ENCODE measurements at places on chromosomes 4 and X.

DNA sequence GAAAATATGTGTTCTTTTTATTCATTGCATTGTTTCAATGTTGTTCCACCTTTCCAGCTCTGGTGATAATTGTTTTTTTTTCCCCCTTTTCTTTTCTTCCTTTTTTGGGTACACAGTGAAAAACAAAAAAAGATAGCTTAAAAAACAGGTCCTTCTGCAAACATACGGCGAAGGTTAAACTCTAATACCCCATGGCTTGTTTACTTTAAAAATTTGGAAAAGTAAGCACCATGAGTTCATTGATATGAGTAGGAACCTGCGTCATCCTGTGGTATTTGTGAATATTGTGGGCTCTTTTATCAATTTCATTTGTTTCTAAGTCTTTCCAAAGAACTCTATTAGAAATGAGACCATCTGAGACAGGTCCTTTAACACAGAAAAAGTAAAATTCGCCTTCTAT lies 123.5 kb downstream of the CHRNA9 start:
- no peak for DNase-seq

DNA sequence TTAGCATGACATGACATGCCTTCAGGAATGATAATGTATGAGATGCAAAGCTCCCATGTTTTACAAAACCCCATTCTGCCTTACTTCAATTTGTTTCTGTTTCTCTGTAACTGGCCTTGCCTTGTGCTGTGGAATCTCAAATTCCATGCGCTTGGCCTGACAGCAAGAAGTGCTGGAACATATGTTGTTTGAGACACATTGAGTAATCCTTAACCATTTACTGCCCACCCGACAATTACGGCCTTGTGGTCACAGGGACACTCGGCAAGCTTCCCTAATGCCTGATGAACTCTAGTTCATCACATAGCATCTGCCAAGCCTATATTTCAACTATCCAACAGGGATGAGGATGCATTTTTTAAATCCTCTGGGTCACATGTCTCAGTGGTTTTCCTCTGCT lies 226.4 kb upstream of the CASK start:
- DNase-seq = no peak

- DNase-seq = no peak
Observed at GRCh38 chr4:61771056-61771455, 570.9 kb downstream of the ADGRL3 start.

DNA sequence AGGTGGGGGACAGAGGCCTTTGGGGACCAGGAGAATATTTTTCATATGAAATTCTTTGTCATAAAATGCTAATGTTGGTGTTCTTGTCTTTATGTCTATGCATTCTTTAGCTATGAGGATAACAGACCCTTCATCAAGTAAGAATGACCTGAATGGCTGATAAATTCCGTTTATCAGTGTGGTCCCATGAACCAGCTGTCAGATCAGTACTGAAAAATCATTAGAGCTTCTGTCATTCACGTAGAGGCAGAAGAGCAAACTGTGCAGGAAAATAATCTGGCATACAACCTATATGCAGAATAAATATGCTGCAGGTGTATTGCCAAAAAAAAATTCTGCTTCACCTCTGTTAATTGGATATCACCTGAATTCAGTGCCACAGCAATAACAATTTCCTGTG lies 828.6 kb downstream of the ADGRL3 start:
- DNase-seq = no peak

GRCh38 chrX:118025226-118025625 lies 91.4 kb downstream of the KLHL13 start:
- DNase-seq = peak; percentile 6

DNA sequence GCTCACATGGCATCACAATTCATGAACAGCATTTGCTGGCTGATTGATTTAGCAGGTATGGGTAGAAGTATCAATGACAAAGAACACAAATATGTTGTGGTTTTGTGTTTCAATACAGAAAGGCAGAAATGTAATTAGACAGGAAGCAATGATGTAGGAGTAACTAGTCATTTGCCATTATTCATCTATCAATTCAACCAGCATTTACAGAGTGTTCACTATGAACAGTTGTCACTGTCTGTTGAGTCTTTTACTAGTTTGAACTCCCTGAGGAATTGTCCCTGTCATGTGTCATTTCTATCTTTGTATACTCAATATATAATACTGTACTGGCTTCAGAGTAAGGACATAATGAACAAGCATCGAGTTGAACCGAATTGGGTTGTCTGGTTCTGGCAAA lies 51.5 kb upstream of the ARHGAP24 start:
- peak; percentile 19 for DNase-seq
